Neural crest cell (in vitro differentiated cells): ENCODE measurements at places on chromosomes 2 and 18.

GRCh38 chr2:38601463-38602135 lies 1.1 kb downstream of the HNRNPLL start:
- peak; percentile 48 for DNase-seq

- no peak for DNase-seq
Measured at GRCh38 chr18:62323483-62324180, 1.5 kb upstream of the TNFRSF11A start.

- DNase-seq, result no peak
Measured at GRCh38 chr2:8997108-8997507, 6.4 kb downstream of the MBOAT2 start.

DNA sequence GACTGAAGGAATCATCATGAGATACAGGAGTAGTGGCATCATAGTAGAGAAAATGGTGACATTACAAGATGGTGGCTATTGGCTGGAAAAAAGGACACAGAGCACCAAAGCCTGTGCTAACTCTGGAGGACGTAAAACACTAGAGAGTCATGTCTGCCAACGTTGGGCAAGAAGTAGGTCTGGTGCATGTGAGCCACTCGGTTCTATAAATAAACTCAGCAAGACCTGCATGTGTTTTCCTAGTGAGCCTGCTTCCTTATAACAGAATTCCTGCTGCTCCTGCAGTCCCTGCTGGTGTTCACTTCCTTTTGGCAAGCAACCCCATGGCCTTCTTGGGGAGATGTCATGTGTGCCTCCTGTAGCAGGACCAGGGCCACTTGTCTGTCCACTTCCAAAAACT lies 325.2 kb downstream of the OSR1 start:
- DNase-seq, result no peak
